ENCODE measurements at places on chromosomes 6 and 20. TPM values are rescaled to one million over a fixed set of nuclear protein-coding genes. Genes with fewer than 3 reads are reported as not detected.

Gene CST4
- total RNA-seq = 56.8 TPM

- H3K4me1 ChIP-seq = peaks cover 10% of the 10 kb centered on the region
- H3K36me3 ChIP-seq = no peaks in the 10 kb centered on the region
- H3K27me3 ChIP-seq = peaks cover 21% of the 10 kb centered on the region
- no peak overlapping the region for H3K4me3 ChIP-seq
- no peak for DNase-seq
Measured at GRCh38 chr6:1280666-1281300, 31.1 kb upstream of the FOXQ1 start.

GRCh38 chr6:6969761-6970223 is 138.0 kb upstream of the RREB1 start:
- H3K4me1 ChIP-seq = no peaks in the 10 kb centered on the region
- H3K4me3 ChIP-seq = no peak overlapping the region
- H3K27me3 ChIP-seq = no peaks in the 10 kb centered on the region
- DNase-seq = no peak
- peak overlapping the region; percentile 70 for H3K27ac ChIP-seq

Gene HLA-DRB5
- 22.1 TPM for total RNA-seq

DNA sequence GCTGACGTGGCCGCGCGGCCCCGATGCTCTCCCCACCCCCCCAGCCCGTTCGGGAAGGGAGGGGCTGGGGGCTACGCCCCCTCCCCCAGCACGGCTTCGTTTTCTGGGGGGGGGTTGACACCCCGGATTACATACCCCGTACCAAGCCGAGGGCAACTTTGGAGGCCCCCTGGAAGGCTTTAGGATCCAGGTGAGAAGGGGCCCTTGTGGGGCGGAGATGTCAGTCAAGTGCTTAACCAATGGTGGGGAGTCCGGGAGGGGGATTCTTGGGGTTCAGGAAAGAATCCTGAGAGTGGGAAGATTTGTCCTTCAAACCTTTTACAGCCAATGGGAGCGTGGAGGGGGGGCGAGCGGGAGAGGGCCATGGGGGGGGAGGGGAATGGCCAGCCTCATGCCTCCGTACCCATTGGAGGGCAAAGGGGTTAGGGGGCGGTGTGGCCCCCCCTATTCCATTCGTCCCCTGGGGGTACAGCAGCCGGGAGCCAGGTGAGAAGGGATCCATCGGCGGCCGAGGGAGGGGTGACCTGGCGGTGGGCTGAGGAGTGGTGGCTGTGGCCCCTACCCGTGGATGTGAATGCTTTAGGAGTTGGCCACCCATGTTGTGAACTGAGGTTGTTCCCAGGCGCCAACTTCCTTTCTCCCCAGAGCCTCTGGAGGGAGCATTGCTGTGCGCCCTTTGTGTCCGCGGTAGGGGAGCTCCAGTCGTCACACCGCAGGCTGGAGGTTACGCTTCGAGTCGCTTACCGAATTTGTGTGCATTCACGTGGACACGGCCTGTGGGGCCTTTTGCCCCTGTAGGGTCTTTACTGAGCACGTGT is 682 bp downstream of the BRD2 start:
- H3K4me3 ChIP-seq = peak overlapping the region; percentile 96
- peak; percentile 77 for DNase-seq
- H3K4me1 ChIP-seq = peaks cover 18% of the 10 kb centered on the region
- H3K27ac ChIP-seq = peak overlapping the region; percentile 98
- H3K36me3 ChIP-seq = peaks cover 23% of the 10 kb centered on the region

- peaks cover 22% of the 10 kb centered on the region for H3K4me1 ChIP-seq
- DNase-seq = no peak
- H3K36me3 ChIP-seq = no peaks in the 10 kb centered on the region
- no peak overlapping the region for H3K27ac ChIP-seq
- no peak overlapping the region for H3K4me3 ChIP-seq
- no peaks in the 10 kb centered on the region for H3K27me3 ChIP-seq
Measured at GRCh38 chr6:56820060-56820459, 134.8 kb upstream of the BEND6 start.

- no peak overlapping the region for H3K4me3 ChIP-seq
- H3K27me3 ChIP-seq = no peaks in the 10 kb centered on the region
- H3K27ac ChIP-seq = no peak overlapping the region
- H3K36me3 ChIP-seq = peaks cover 4% of the 10 kb centered on the region
- DNase-seq = no peak
- peaks cover 18% of the 10 kb centered on the region for H3K4me1 ChIP-seq
Measured at GRCh38 chr6:21476112-21476511, 117.4 kb upstream of the SOX4 start.

GRCh38 chr6:22145823-22146677 is 150.8 kb downstream of the PRL start:
- DNase-seq = no peak
- H3K4me3 ChIP-seq = no peak overlapping the region
- H3K4me1 ChIP-seq = peaks cover 59% of the 10 kb centered on the region
- H3K27ac ChIP-seq = no peak overlapping the region

Gene FOXS1
- not detected for total RNA-seq

DNA sequence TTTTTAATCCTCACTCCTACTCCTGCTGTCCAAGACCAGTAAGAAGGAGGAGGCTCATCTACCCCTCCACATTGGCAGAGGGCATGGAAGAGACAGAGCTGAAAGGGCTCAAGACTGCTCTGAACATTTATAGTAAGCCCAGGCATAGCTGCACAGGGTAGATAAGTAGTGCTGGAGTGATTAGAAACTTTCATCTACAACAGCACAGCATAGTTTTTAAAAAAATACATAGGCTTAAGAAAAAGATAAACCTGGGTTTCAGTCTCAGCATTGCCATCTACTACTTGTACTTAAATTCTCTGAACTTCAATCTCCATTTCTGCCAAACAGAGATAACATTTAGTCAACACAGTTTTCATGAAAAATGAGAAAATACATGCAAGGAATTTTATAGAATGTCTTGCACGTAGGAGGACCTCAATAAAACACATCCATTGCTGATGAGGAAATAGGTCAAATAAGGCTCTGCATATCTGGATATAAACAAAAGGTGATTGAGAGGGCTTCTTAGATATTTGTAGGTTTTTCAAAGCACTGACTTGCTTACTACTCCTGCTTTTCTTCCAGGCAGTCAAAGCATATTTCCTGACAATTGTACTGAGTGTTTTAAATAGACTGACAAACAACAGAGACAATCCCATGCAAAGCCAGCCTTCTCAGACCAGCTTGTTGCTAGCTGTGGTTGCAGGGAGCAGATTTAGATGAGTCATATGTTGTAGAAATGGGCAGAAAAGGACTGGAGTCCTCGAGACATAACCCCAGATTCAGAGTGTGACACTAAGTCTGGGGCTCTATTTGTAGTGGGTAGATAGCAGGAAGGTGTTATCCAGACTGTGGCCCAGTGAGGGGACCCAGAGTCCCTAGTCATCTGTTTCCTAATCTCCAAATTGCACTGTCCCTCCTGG is 107.4 kb upstream of the TAB2 start:
- H3K27ac ChIP-seq = peak overlapping the region; percentile 40
- H3K36me3 ChIP-seq = no peaks in the 10 kb centered on the region
- H3K4me3 ChIP-seq = no peak overlapping the region
- DNase-seq = no peak
- no peaks in the 10 kb centered on the region for H3K27me3 ChIP-seq

Gene CSNK2A1
- 138 TPM for total RNA-seq

DNA sequence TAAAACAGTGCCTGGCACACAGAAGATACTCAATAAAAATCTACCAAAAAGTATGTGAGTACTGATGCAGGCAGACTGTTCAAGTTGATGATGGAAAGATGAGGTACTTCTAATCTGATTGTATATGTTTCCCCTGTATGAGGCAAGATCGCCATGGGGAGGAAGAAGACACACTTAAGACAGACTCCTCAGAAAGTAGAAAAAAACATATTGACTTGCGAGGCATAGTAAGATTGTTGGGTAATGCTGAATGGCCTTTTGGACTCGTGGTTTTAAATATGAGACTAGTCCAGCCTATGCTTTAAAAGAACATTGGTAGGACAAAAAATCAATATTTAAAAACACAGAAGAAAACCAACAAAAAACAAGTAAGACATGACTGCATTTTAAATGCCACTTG is 72.6 kb downstream of the SHPRH start:
- DNase-seq = no peak
- H3K27me3 ChIP-seq = no peaks in the 10 kb centered on the region
- no peak overlapping the region for H3K27ac ChIP-seq
- H3K4me3 ChIP-seq = no peak overlapping the region
